ENCODE measurements at places on chromosomes 5 and 9.
A peak's percentile ranks its signal among the peaks of the same experiment; 100 is the strongest.

- no peak for DNase-seq
Observed at GRCh38 chr9:78215706-78216105, 20.2 kb upstream of the CEP78 start.

- DNase-seq = no peak
Observed at GRCh38 chr5:118952992-118953651, 35.2 kb downstream of the DTWD2 start.

DNA sequence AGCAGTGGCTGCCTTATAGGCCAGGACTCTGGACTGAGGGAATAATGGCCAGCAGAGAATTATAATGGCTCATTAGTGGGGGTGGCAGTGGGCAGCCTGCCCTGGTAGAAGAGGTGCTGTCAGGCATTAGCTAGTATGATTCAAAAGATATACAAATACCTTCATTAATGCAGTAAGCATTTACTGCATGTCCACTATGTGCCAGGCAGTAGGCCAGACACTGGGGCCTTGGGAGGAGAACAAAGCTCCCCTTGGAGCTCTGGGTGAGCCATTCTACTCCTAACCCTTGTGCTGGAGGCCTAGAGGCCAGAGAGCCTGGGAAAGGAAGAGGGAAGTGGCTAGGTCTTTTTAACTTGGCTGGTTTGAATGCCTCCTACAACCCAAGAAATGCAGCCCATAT, 2.0 kb upstream of the GARNL3 start:
- no peak for DNase-seq

DNA sequence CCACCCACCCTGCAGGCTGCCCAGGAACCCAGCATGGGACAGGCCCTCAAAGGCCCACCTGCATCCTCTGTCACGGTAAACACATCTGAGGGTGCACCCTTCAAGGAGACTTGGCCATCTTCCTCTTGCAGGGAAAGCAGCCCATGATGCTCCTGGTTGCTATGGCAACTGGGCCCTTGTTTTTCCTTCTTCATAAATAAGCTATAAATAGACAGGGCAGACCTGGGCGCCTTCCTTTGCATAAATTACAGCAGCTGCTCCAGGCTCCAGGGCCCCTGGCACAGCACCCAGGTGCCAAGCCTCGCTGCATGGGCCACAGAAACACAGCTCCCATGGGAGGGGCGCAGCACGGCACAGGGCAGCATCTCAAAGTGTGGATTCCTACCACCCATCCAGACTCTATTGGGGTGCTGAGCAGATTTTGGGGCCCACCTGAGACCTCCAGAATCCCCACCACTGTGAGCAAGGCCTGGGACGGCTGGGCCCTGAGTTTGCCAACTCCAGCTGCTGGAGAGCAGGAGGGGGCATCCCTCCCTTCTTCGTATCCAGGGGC, 5.8 kb upstream of the PSMB7 start:
- DNase-seq = peak; percentile 94

- DNase-seq = peak; percentile 48
Observed at GRCh38 chr9:34437006-34437925, 21.1 kb downstream of the FAM219A start.

DNA sequence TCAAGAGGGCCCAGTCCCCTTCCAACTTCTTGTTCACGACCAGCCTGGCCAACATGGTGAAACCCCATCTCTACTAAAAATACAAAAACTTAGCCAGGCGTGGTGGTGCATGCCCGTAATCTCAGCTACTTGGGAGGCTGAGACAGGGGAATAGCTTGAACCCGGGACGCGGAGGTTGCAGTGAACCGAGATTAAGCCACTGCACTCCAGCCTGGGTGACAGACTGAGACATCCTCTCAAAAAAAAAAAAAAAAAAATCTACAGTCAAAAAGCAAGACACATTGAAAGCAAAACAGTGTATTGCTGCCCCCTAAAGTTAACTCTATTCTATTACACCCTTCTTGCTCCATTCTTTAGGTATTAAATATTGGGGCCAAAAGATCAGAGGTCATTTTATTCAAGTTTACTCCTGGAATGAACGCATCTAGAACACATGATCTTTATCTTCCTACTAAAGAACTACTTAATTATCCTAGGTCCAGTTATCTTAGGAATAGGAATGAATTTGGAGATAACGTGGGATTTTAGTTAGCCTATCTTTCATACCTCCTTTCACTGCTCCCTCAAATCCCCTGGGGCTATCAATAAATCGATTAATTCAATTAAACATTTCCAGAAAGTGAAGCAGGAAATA, 2.4 kb downstream of the ATG12 start:
- DNase-seq = no peak

DNA sequence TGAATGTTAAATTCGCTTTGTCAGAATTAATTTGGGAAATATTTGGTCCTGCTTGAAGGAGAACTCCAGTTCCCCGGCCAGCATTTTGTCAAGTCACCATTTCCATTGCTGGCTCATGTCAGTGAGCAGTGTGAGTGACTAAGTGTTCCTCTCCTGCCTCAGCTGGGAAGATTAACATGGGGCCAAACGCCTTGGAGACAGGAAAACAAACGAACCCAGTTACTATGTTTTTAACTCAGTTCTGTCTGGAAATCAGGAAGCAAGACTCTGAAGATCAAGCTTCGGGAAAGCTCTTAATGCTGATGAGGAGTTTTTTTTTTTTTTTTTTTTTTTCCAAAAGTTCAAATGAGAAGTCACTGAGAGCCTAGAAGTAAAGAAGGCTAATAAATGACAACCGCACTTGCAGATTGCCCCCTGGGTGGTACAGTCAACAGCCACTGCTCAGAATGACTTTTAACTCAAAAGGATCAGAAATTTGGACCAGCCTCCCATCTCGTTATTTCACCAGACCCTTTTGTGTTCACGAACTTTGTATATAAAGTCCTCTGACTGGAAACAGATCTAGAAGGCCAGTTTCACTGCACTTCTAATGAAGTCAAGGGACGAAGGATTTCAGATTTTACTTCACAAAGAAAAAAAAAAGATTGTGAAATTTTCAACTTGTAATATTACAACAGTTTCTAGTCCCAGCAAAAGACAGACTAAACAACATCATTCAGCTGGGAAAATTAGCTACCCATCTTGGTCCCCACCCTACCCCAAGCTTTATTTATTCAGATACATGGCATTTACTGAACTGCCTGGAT, 121.3 kb downstream of the LHFPL2 start:
- DNase-seq = no peak

- no peak for DNase-seq
Observed at GRCh38 chr5:142618130-142618523, 67.8 kb downstream of the FGF1 start.

- no peak for DNase-seq
Observed at GRCh38 chr5:36796155-36796554, 80.4 kb upstream of the NIPBL start.

DNA sequence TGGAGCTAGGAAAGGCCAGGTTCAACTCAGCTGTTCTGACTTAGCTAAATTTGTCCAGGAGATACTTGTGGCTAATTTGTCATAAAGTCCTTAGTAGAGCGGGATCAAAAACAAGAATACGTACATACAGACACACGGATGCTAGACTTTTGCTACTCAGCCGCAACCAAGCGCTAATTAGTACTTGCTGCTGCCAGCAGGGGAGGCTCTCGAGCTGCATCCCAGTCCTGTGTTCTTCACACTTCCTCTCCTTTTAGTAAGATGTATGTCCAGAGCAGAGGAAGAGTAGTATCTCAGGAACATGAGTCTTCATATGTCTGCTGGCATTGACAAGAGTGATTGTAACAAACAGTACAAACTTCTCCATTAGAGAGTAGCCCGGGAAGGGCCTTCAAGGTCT, 58.3 kb downstream of the CYFIP2 start:
- no peak for DNase-seq

DNA sequence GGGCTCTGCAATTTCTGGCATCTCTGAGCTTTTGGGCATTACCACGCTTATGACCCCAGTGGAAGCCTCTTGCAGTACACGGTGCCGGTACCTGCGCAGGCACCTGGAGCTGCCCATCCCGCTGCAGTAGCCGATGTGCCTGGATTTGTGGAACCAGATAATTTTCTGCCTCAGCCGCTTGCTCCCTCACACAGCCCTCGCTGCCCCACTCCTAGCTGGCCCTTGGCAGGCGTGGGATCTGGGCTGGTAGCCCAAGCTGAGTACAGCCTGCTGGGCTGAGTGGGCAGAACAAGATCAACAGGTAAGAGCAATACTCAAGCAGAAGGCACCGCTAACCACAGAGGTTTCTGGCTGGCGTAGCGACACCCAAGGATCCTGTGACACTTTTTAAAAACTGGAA, 1808.8 kb upstream of the ACO1 start:
- no peak for DNase-seq

GRCh38 chr5:114449860-114450421, 88.1 kb downstream of the KCNN2 start:
- peak; percentile 40 for DNase-seq

DNA sequence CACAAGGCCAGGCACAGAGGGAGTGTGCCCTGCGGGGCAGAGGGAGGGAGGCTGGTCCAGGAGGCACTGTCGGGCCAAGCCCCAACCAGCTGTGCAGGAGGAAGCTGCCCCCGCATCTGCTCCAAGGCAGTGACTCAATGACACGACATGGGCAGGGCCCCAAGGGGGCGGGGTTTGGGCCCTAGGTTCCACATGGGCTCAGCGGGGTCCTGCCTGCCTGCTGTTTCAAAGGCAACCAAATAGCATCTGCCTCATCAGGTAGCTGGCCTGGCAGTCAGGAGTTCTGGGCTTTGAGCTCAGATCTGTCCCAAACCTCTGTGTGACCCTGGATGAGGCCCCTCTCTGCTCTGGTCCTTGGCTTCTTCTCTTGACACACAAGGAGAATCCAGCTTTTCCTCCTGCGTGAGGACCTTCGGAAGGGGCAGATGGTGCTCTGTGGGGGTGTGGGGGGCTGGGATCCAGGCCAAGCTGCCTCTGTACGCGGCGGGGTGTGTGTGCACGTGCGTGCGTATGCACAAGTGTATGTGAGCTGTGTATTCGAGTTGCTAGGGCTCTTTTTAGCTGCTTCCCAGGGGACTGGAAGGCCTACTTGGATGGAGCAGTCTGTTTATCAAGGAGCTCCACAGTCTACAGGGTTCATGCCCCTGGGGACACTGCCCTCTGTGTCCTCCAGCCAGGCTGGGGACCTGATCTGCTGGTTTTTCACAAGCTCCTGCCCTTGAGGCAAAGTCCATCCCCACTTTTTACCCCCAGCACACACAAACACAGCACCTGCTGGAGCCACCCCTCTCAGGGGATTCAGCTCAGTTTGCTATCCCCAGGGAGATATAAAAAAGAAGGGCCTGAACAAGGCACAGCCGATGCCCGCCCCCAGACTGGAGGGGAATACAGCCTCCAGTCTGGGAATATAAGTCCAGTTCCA, 138.9 kb downstream of the RGS3 start:
- peak; percentile 32 for DNase-seq

- no peak for DNase-seq
Observed at GRCh38 chr5:77499441-77499840, 7.3 kb upstream of the WDR41 start.

DNA sequence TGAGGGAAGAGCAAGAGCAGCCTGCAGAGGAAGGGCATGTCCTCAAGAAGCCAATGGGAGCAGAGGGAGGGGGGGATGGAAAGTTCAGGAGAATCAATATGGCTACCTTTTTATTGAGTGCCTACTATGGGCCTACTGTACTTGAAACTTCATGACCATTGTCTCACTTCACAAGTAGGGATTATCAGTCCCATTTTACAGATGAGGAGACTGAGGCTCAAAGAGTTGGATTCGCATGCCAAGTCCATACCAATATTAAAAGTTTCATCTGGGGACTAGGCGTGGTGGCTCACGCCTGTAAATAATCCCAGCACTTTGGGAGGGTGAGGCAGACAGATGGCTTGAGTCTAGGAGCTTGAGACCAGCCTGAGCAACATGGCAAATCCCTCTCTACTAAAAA, 40.0 kb downstream of the RFK start:
- no peak for DNase-seq

GRCh38 chr5:56608217-56608925, 207.0 kb upstream of the MAP3K1 start:
- no peak for DNase-seq

- DNase-seq = no peak
Observed at GRCh38 chr9:115972843-115973595, 180.6 kb upstream of the PAPPA start.

- DNase-seq = no peak
Observed at GRCh38 chr9:93030642-93031628, 27.6 kb upstream of the SUSD3 start.

DNA sequence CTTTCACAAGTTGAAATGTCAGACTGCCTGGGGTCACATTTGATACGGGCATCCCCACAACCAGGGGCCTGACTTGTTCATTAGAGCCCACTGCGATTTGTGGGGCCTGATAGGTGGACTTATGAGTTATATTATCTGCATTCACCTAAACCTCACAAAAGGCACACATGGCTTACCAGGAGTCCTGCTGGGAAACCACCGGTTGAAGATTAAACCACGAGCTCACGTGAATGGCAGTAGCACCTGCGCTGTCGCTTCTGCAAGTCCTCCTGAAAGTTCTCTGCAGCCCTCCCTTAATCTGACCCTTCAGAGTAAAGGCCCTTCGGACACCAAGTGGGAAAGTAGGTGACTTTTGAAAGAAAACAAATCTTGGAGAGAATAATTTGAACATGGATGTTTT, 68.9 kb downstream of the PPIC start:
- no peak for DNase-seq

DNA sequence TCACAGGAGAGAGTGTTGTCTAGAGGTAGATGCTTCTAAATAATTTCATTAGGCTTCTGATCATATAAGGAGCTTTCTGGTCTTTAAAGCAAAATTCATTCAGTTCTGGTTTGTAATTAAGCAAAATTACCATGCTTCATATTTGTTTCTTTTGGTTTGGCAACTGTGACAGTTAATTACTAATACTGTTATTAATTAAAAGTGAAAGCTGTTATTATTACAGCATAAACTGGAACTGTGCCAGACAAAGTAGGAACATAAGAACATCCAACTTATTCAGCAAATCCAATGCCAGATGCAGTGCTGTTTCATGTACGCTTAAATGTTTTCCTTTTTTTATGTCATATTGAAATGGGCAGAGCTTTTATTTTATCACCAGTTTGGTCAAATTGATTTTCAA, 70.4 kb upstream of the DAB2 start:
- no peak for DNase-seq

- no peak for DNase-seq
Observed at GRCh38 chr9:115668521-115668920, 485.1 kb upstream of the PAPPA start.

GRCh38 chr9:76743931-76744330, 20.3 kb upstream of the PCA3 start:
- no peak for DNase-seq

GRCh38 chr5:102622262-102622661, 123.5 kb upstream of the SLCO6A1 start:
- no peak for DNase-seq

Measured in NCI-H1105 (cell line).